ENCODE measurements at places on chromosomes 13 and 19.
A peak's percentile ranks its signal among the peaks of the same experiment; 100 is the strongest.

GRCh38 chr13:78060966-78061365 is 142.3 kb upstream of the EDNRB start:
- no peaks in the 10 kb centered on the region for H3K36me3 ChIP-seq
- DNase-seq = no peak
- H3K4me3 ChIP-seq = no peak overlapping the region
- no peak overlapping the region for H3K27ac ChIP-seq

GRCh38 chr13:74841651-74842050 is 640.3 kb downstream of the TBC1D4 start:
- H3K36me3 ChIP-seq = no peaks in the 10 kb centered on the region
- H3K27ac ChIP-seq = no peak overlapping the region
- no peaks in the 10 kb centered on the region for H3K4me1 ChIP-seq
- H3K4me3 ChIP-seq = no peak overlapping the region
- no peaks in the 10 kb centered on the region for H3K27me3 ChIP-seq
- DNase-seq = no peak

- H3K4me3 ChIP-seq = no peak overlapping the region
- no peak for DNase-seq
- no peak overlapping the region for H3K27ac ChIP-seq
- H3K27me3 ChIP-seq = no peaks in the 10 kb centered on the region
- H3K36me3 ChIP-seq = no peaks in the 10 kb centered on the region
These were observed 5.2 kb downstream of the LHFPL6 start for GRCh38 chr13:39597838-39598237.

DNA sequence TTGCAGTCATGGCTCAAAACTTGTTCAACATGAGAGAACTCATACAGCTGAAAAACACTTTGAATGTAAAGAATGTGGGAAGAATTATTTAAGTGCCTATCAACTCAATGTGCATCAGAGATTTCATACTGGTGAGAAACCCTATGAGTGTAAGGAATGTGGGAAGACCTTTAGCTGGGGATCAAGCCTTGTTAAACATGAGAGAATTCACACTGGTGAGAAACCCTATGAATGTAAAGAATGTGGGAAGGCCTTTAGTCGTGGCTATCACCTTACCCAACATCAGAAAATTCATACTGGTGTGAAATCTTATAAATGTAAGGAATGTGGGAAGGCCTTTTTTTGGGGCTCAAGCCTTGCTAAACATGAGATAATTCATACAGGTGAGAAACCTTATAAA is 20.1 kb downstream of the ZNF283 start:
- no peak overlapping the region for H3K4me3 ChIP-seq
- no peak overlapping the region for H3K27ac ChIP-seq
- H3K36me3 ChIP-seq = peaks cover 4% of the 10 kb centered on the region
- H3K4me1 ChIP-seq = no peaks in the 10 kb centered on the region

DNA sequence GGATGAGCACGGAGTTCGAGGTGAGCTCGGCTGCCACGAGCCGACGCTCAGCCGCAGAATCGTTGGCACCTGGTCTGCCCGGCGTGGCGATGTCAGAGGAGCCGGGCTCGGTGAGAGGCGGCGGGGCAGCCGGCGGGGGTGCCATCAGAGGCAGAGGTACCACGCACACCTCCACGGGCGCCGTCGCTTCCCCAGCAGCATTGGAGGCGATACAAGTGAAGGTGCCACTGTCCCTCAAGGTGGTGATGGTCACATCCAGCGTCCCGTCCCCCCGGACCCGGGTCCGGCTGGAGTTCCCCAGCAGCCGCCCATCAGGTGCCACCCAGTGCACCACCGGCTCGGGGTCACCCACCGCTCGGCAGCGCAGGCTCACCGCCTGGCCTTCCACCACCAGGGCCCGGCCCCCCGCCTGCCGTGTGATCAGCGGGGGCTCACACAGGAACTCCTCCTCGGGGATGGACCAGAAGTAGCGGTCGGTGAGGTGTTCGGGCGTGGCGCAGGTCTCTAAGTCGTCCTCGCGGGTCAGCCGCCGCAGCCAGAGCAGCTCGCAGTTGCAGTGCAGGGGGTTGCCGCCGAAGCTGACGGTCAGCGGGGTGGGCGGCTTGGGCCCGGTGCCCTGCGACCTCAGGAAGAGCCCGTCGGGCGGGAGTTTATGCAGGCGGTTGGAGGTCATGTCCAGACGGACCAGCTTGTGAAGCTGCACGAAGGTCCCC is 6.5 kb downstream of the LRFN1 start:
- H3K27me3 ChIP-seq = no peaks in the 10 kb centered on the region
- H3K27ac ChIP-seq = no peak overlapping the region
- no peak overlapping the region for H3K4me3 ChIP-seq
- no peak for DNase-seq
- no peaks in the 10 kb centered on the region for H3K4me1 ChIP-seq
- peaks cover 51% of the 10 kb centered on the region for H3K36me3 ChIP-seq

DNA sequence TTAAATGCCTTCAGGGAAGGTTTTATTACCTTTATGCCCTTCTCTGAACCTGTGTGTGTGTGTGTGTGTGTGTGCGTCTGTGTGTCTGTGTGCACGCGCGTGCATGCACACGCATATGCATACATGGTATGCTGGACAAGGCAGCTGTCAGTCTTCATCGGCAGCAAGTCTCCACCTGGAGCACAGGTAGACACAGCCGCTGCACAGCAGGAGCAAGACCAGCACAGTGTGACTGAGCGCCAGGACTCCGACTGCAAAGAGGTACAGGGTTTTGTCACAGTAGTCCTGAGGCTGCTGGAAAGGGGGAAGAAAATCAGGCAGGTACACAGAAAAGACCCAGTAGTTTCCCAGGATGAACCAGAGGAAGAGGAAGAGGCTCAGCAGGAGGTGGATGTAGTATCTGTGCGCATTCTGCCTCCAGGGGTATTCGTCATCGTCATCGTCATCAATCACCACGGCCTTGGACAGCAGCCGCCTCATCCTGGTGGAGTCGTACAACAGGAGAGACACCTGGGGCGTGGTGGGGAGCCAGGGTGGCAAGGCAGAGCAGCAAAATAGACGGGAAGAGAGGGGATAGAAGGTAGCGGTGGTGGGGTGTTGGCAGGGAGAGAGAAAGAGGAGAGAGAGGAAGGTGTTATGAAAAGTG is 12.8 kb upstream of the DHRS12 start:
- H3K4me1 ChIP-seq = peaks cover 87% of the 10 kb centered on the region
- DNase-seq = no peak

- DNase-seq = no peak
- no peaks in the 10 kb centered on the region for H3K36me3 ChIP-seq
- H3K4me3 ChIP-seq = no peak overlapping the region
These were observed 2117.6 kb downstream of the PCDH9 start for GRCh38 chr13:65112531-65112941.

DNA sequence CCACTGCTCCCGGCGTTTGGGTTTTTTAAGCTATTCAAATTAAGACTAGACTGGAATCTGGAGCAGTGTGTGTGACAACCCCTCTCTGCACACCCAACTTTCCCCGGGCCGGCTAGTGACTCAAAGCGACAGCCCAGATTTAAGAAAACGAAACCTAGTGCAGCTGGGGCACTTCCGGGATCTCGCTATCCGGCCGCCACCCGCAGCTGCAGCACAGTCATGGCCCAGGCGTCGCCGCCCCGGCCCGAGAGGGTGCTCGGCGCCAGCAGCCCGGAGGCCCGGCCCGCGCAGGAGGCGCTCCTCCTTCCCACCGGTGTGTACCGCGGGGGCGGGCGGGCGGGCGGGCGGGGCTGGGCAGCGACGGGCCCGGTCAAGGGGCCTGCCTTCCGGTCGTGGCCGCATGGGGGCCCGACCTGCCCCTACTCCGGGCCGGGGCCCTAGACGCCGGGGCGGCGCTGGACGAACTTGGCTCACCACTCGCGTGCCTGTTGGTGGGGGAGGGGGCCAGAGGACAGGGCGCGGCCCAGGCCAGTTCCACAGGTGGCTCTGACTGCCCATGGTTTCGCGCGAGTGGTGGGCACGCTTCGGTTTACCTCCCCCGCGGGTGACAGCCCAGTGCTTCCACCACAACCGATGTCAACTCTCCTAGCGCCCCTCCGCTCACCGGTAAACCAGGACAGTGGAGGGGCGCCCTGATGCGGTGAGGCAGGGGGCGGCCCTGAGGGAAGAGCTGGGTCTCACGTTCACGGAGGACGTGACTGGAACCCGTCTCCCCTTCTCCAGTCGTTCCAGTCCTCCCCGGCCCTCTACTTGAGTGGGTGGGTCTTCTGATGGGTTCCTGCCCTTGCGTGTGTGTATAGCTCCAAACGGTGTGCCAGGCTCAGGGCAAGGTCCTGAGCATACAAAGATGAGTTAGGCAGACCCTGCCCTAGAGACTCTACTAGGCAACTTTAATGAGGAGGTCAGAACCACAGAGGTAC is at the start of gene PHF11:
TSS of gene PHF11 (plus strand) at position 171 of the 980 bp plus-strand sequence. CDS start at position 220, 49 bp downstream.
- H3K36me3 ChIP-seq = no peaks in the 10 kb centered on the region
- H3K4me3 ChIP-seq = peak within 1 kb of the TSS; percentile 77
- peaks cover 25% of the 10 kb centered on the region for H3K4me1 ChIP-seq
- H3K27ac ChIP-seq = peak within 1 kb of the TSS; percentile 90

- no peaks in the 10 kb centered on the region for H3K36me3 ChIP-seq
- no peak for DNase-seq
- H3K27me3 ChIP-seq = no peaks in the 10 kb centered on the region
- no peaks in the 10 kb centered on the region for H3K4me1 ChIP-seq
- H3K27ac ChIP-seq = no peak overlapping the region
- H3K4me3 ChIP-seq = no peak overlapping the region
These were observed 95.4 kb downstream of the PCDH17 start for GRCh38 chr13:57726981-57727380.

- peaks cover 13% of the 10 kb centered on the region for H3K4me1 ChIP-seq
- H3K36me3 ChIP-seq = no peaks in the 10 kb centered on the region
- no peak overlapping the region for H3K27ac ChIP-seq
- H3K27me3 ChIP-seq = no peaks in the 10 kb centered on the region
- H3K4me3 ChIP-seq = no peak overlapping the region
- DNase-seq = no peak
These were observed 2.2 kb upstream of the FBL start for GRCh38 chr19:39848392-39848791.

- H3K4me3 ChIP-seq = no peak overlapping the region
- no peaks in the 10 kb centered on the region for H3K27me3 ChIP-seq
- H3K4me1 ChIP-seq = peaks cover 10% of the 10 kb centered on the region
These were observed 178.9 kb downstream of the ITGBL1 start for GRCh38 chr13:101631395-101631794.

DNA sequence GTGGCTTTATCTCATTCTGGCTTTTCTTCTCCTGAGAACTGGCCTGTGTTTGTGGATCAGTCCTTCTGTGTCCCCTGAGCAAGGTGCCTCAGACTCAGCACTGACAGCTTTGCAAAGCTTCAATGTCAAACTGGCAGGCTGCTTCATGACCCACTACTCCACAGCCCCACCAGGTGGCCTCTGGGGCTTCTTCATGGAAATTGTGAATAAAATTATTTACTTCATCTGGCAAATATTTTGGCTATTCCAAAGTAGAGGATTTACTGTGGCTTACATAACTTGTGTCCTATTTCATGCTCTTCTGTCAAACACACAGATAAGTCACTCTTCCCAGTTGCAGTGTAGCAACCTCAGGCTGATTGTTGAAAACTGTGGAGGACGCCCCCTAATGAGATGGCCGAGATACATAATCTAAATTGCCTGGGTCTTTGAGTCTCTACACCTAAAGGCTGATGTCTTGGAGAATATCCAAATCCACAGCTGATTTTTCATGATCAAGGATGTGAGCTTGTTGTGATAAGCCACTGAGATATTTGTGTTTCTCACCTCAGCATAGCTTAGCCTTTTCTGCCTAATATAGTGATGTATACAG is 721.9 kb upstream of the SLC10A2 start:
- no peaks in the 10 kb centered on the region for H3K4me1 ChIP-seq
- H3K36me3 ChIP-seq = no peaks in the 10 kb centered on the region
- DNase-seq = no peak
- no peak overlapping the region for H3K27ac ChIP-seq

- no peaks in the 10 kb centered on the region for H3K27me3 ChIP-seq
- H3K36me3 ChIP-seq = no peaks in the 10 kb centered on the region
- DNase-seq = no peak
These were observed 34.4 kb downstream of the MAP4K1 start for GRCh38 chr19:38583219-38583984.

- no peak overlapping the region for H3K27ac ChIP-seq
- H3K4me3 ChIP-seq = no peak overlapping the region
- peaks cover 6% of the 10 kb centered on the region for H3K4me1 ChIP-seq
- no peaks in the 10 kb centered on the region for H3K36me3 ChIP-seq
These were observed 201.2 kb upstream of the UBL3 start for GRCh38 chr13:30051531-30052060.
